Thymus (tissue), 14 donors: ENCODE measurements at places on chromosomes 13 and 19.

DNA sequence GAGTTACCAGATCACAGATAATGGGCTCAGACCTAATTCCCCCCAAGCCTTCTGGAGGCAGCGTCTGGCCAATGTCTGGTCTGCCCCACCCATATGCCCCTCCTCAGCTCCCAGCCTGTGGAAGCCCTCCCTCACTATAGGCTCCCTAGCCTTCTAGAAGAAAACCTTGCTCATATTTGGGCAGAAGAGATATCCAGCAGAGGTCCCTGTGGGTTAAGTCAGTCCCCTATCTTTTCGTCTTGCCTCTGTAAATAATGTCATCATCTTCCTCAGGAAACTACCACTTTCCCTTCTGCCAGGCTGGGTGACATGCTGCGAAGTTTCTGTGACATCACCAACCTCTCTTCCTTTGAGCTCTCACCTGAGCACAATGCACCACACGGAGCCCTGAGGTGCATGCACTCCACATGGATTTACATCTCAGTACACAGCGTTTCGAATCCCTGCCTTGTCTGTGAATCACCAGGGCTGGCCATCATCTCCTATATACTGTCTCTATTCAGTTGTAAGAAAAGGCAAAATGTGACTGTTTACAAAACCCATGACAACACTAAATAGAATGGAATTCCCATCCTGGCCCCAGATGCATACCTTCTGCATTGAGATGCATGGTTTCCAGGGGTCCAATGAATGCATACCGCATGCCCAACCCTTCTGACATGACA lies 112.8 kb downstream of the CRYL1 start:
- DNase-seq: peak; percentile 23

- peak; percentile 65 for DNase-seq
These were observed 15.2 kb upstream of the N4BP2L1 start for GRCh38 chr13:32443111-32443510.

GRCh38 chr13:61084988-61085387 lies 330.7 kb downstream of the PCDH20 start:
- DNase-seq: no peak

DNA sequence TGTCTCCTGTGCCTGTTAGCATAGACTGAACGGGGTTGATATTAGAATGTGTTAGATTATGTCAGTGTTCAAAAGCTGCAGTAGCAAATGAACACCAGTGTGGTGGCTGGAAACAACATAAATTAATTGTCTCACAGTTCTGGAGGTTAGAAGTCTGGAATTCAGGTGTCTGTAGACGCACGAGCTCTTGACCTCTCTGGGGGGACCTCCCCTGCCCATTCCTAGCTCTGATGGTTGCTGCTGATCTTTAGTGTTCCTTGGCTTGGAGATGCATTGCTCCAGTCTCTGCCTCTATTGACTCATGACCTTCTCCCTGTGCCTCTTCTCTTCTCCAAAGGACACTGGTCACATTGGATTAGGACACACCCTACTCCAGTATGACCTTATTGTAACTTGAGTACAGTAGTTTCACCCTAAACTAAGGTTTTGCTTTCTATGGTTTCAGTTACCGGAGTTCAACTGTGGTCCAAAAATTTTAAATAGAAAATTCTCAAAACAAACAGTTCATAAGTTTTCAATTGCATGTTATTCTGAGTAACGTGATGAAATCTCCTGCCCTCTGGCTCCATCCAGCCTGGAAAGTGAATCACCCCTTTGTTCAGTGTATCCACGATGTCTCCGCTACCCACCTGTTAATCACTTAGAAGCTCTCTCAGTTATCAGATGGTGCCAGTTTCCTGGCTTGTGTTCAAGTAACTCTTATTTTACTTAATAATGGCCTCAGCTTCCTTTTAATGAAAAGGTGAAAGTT lies 273.2 kb downstream of the MYO16 start:
- no peak for DNase-seq

DNA sequence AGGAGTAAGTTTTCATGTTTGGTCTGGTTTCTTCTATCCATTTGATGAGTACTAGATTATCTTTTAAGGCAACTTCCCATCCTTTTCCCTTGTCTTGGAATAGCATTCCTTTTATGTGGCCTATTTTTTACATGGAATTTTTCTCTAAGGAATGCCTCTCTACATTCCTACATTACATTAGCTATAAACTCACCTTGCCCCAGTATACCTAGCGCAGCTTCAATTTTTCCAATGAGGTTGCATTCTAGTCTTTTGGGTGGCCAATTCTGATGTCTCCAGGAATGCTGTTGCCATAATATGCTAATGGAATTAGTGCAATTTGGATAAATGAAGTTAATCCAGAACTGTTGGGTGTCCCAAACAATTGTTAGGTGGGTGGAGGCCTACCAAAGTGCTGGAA lies 33.8 kb downstream of the KBTBD6 start:
- no peak for DNase-seq

- DNase-seq: no peak
These were observed 24.6 kb upstream of the IRS2 start for GRCh38 chr13:109810761-109811510.
